ENCODE measurements at places on chromosomes 5 and 9.

DNA sequence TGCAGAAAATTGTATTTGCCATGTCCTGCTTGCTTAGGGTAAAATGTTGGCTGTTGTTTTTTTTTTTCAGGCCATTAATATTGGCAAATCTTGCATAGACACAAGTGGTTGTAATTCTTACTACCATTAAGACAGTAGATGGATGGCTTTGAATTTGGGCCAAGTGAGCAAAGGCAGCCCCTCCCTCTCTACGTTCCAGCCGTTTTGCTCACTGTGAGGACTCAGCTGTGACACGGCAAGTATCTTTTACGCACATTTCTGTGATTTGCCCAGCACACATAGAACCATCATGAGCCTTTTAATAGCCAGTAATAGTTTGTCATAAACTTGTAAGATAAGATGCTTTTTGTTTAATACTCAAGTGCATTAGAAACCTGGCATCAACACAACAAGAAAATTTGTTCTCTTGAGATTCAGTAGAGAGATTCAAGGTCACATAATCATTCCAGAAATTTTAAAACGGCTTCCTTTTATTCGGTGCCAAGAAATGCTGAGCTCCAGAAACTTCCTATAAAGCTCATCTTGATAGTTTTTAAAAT, 205.2 kb upstream of the ADCY2 start:
- DNase-seq: no peak

- DNase-seq: no peak
Observed at GRCh38 chr5:111165058-111165457, 59.1 kb upstream of the CAMK4 start.

GRCh38 chr5:6190838-6191237, 187.5 kb downstream of the MED10 start:
- DNase-seq: no peak

DNA sequence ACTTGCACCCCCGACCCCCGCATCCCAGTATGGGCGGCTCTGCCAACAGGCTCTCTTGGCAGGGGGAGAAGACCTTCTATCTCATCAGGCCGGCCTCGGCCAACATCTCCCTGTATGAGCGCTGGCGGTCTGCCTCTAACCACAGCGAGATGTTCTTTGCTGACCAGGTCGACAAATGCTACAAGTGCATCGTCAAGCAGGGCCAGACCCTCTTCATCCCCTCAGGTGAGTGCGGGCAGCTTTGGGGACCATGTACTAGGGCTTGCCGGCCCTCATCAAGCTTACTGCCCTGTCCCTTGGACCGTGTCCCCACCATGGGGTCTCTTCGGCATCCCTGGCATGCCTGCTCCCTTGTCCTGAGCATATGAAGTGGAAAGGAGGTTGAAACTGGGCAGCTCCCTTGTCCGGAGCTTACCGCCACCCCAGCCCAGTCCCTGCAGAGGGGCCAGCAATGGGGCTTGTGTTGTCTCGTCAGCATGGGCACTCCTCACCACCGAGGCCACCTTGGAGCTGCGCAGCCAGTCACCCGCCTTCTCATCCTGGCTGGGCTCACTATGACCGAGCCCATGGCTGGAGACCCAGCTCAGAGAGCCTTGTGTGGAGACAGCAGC, 78.1 kb downstream of the PHF2 start:
- no peak for DNase-seq

DNA sequence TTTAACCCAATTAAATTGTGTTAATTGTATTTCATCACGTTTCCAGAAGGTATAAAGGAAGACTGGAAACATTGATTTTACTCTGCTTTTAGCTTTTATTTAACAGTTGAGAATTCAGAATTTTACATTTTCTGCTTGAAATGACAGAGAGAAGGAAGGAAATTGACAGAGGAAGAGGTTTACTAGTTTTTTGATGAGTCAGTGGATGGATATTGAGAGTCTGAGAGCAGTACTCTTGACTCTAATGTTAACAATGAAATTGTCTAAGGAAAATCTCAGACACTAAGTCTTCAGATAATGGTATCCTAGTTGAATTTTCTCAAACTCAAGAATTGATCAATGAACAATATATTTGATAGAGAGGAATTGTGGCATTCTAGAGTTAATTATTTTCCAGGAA, 60.6 kb downstream of the IPO11 start:
- no peak for DNase-seq

DNA sequence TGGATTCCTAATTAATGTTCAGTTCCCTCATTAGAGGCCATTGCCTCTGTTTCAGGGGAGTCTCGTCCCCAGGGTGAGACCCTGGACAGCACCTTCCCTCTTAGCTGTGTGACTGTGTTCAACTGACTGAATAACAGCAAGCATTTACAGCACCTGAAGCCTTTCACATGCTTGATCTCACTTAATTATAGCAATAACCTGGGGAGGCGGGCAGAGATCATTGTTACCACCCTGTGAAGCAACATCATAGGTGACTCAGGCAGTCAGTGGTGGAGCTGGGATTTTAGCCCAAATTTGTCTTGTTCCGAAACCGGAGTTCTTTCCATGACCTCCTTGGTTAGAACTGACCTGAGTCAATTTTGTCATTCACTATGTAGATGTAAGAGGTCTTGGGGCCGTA, 105.2 kb upstream of the RAD23B start:
- DNase-seq: no peak

DNA sequence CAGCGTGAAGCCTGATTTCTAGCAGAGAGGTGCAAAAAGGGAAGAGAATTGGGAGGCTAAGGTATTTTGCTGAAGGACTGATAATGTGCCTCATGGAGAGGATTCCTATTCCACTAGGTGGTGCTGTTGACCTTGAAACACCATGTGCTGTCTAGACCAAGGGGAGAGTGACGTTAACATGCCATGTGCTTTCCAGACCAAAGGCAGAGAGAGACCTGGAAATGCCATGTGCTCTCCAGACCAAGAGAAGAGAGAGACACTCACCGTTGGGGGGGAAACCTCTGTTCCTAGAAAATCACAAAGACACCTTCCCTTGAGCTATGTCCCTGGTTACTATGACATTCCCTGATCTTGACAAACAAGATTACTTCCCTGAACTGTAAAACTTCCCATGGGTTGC, 286.0 kb upstream of the TUSC1 start:
- DNase-seq: no peak

DNA sequence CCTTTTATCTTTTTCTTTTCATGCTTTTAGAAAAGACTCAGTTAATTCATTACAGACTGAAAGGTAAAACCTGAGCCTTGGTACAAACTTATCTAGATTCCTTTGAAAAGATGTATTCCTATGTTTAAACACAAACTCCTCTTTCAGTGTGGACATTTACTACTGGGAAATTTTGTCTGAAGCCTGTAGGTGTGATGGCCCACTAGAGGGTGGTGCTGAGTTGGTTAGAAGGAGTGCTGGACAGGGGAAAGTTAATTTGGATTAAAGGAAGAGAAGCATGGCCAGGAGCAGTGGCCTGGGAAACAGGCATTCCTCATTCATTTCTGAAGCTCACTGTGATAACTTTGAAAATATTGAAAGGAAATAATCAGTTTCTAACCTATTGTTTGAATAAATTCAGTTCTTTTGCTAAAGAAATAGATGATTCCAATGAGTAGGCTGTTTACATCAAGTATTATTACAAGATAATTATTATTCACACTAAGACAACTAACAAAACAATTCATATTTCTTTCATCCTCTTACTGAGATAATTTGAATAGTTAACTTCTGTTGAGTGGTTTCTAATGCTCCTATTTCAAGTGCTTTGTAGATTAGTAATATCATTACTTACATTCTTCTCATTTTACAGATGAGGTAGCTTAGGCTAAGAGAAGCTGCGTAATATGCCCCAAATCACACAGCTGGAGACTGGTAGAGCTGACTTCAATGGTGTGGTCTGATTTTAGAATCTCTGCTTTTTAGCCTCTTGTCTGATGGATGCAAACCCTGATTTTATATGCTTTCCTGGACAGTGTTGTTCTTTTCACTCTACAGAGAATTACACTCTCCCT, 150.9 kb downstream of the ADGRV1 start:
- no peak for DNase-seq

DNA sequence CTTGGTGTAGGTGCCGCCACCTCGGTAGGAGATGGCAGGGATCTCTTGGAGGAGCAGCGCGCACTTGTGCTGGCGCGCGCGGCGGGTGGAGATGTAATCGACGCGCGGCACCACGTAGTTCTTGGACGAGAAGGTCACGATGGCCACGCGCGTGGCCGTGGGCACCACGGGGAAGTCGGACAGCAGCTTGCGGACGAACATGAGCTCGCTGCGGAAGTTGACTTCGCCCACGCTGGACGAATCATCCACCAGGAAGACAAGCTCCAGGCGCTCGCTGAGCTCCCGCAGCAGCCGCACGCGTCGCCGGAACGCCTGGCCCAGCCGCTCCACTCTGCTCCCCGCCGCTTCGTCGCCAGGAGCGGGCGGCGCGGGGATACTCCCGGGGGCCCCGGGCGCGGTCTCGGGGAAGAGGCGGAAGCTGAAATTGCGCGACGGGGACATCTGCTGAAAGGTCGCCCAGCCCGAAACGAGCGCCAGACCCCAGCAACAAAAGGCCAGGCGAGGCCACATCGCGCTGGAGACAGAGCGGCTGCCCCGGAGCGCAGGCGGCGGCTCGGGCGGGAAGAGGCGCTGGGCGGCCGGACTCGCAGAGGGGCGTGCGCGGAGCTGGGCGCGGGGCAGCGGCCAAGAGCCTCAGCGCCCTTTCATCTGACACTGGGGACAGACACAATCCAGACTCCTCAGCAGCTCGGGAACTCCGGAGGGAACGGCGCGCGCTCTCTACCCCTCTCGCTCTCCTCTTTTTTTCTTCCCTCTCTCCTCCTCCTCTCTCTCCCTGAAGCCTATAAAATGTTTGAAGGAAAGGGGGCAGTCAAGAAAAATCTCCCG, at the start of gene SVEP1:
Gene SVEP1 (minus strand): TSS at position 708 of the 828 bp plus-strand sequence. CDS start 198 bp downstream, at position 510.
- DNase-seq: no peak

DNA sequence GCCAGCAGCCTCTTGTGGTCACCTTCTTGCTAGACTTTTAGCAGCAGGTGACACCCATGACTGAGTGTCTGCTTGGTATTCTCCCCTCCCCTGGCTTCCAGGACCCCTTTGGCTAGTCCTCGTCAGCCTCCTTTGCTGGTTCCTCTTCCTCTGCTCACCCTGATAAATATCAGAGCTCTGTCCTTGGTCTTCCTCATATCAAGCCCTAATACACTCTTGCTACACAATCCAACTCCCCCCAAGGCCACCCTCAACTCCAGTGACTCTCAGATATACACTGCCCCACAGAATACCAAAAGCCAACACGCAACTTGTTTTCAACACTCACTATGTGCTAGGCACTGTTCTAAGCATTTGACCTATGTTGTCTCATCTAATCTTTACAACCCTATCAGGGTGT, 30.3 kb upstream of the LCP2 start:
- no peak for DNase-seq

DNA sequence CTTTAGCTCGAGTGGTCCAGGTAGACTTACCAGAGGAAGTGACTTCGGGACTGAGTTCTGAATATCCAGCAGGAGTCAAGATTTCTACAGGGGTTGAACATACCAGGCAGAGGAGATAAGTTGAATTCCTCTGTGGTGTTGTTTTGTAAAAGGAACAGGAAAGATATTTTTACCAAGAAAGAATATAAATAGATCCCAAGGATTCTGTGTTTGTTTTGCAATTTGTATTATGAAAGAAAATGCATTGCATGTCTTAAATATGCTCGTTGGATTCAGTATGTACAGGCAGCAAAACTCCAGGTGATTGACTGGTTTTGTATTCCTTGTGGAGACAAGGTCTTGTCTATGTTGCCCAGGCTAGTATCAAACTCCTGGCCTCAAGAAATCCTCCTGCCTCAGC, 197.8 kb downstream of the FRMD3 start:
- DNase-seq: no peak

DNA sequence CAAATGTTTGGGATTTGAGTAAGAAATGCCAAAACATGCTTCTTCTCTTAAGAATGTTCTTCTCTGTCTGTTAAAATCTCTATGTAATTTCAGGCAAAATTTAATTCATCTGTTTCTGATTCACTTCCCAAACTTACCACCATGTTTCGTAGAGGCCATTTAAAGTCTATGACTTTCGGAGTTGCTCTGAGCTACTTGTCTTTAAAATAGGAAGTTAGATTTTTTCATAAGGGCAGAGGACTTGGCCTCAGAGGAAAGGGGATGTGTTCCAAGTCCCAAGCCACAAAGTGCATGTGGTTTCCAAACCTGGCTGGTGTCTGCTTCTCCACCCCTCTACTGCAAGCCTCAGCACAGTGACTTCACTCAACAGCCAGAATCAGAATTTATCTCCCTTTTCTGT, 111.3 kb upstream of the ADRA1B start:
- DNase-seq: peak; percentile 12

DNA sequence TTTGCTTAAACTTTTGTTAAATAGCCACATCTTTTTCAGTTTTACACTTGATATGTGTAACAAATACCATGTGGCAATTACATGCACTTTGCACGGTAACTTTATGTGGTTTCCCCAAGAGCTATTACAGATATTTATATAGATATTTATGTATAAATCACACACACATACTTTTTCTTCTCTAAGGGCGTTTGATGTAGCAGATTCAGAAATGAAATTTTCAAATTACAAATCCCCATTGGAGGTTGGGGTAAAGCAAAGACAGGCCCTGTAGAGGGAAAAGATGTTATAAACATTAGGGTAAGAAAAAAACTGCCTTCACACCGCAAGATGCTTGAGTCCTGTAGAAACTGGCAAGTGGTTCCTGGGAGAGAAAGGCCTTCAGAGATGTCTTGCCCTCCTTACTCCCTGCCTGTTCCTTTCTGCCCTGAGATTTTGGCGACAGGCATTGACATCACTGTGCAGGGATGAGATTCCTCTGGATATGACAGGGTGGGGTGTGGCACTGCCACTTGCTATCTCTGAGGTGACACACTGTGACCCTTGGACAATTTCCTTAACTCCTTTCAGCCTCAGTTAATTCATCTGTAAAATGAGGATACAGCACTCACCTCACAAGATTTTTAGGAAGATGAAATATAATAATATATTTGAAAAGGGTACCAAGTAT, 177.9 kb upstream of the TUT7 start:
- no peak for DNase-seq

GRCh38 chr5:3092664-3093063, 341.2 kb upstream of the IRX2 start:
- no peak for DNase-seq

DNA sequence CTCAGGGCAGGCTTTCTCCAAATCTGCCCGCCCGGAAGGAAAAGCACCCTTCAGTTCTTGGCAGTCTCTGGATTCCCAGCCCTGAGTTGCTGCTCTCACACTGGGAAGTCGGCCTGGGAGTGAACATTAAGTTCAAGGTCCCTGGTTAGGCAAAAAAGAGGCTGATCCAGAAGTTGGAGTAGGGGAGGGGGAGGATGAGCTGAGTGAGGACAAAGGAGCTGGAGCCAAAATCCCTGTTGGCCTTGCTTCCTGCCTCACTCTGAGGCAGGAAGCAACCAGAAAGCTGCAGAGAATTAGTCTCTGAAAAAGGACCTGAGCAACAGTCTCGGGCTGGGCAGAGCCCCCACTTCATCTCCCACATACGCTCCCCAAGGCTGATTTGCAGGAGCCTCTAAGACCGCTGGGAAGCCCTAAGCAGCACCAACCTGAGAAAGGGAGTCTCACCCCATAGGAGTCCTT, 15.0 kb upstream of the RPS14 start:
- DNase-seq: no peak

DNA sequence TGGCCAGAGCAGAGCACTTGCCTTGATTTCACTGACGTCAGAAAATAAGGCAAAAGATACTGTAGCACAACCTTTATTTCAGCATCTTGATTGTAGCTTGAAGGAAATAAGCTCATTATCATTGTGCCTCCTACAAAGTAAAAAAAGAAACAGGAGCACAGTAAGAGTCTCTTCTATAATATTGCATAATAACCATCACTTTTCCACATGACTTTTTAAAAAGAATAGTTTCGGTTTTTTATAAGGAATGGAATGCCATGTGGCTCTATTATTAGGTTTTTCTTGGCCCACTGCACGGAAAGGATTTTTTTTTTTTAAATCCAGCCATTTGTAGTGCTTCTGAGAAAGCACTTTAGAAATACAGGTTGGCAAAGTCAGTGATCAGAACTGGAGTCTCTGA, 655.3 kb downstream of the LRRC70 start:
- DNase-seq: no peak
